Aortic smooth muscle cell (primary cell): ENCODE measurements at places on chromosomes 1 and 21. TPM values are rescaled to one million over a fixed set of nuclear protein-coding genes. Genes with fewer than 3 reads are reported as not detected.

CSMD2 gene
- 4.0 and 8.8 TPM in 2 replicates for total RNA-seq

URB1 gene
- total RNA-seq, result 12.4 and 19.0 TPM in 2 replicates

CDK18 gene
- total RNA-seq, result 0.26 and 0.31 TPM in 2 replicates

BARHL2 gene
- not detected in 2 replicates for total RNA-seq

ACKR1 gene
- total RNA-seq, result not detected in 2 replicates

DCDC2B gene
- total RNA-seq, result not detected in 2 replicates

TMEM200B gene
- total RNA-seq, result 11.5 and 12.2 TPM in 2 replicates

SH2D1B gene
- not detected in 2 replicates for total RNA-seq

FHAD1 gene
- total RNA-seq, result under 0.01 and 0.13 TPM in 2 replicates
